A172 (cell line): ENCODE measurements at places on chromosomes 1 and 21.

DNA sequence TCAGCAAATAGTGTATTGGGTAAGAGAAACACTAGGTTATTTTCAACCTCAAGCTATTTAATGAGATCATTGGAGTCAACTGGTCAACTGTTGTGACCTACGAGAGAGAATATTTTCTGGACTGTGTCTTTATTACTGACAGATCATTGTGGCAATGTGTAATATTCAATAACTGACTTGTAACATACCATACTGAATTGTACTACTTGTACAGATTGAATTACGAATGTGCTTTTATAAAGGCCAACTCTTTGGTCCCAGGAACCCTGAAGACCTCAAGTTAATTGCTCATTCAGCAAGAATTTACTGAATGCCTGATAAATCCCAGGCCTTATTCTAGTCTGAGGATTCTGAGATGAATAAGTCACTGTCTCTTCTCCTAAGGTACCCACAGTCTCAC is 56.1 kb upstream of the CAMK1G start:
- no peak for DNase-seq

DNA sequence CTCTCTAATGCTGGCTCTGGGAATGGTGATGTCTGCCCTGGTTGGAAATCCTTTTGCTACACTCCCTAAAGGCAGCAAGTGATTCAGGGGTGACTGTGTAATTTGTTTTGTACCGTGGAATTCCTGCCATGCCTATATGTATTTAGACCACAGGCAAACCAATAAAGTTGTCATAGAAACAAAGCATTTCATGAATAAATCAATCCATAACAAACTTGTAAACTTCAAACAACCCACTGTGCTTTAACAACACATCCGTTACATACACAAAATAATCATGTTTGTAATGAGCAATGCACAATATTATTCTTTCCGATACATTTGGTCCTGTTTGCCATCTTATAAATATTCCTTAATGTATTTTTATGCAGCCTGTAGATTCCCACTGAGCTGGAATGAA is 330.3 kb upstream of the SNX7 start:
- DNase-seq: no peak

DNA sequence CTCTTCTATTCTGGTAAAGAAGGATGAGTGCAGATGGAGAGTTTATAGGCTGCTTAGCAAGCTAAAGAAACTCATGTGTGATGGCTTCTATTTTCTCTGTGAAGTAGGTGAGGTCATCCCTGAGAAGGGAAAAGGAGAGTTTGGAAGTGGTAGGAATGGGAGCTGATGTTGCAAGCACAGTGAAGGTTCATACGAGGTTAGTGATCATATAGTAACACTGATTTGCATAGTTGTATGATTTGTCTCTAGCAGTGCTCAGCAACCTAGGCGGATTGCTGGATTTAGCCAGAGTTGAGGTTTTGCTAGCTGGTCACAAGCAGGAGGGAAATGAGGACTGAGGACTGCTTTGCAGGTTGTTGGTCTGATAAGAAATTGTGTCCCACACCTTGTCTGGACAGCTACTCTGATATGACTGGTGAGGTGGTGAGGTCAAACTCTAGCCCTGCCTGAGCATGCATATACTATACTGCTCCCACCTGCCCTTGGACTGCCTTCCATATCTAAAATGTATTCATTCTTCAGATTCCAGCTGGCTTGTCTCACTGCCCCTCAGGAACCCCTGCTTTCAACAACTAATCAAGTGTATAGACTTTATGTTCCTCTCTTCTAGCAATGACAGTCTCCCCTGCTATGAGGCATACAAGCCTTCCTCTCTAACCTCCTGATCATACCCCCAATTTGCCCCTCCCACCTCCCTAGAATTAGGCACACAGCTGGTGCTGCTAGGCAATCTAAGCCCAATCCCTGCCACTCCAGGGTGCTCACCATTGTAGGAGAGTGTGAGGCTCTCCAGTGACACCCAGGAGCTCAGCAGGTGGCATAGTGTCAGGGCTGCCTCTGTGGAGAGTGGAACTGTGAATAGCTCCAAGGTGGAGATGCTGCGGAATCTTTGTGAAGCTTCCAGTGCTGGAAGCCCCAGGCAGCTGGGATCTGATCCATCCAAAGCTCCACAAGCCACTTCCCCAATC is 18.5 kb downstream of the LRRC41 start:
- no peak for DNase-seq

GRCh38 chr1:210364479-210364878 is 35.8 kb downstream of the HHAT start:
- DNase-seq: no peak

GRCh38 chr1:44698138-44698537 is 23.6 kb downstream of the ARMH1 start:
- no peak for DNase-seq

DNA sequence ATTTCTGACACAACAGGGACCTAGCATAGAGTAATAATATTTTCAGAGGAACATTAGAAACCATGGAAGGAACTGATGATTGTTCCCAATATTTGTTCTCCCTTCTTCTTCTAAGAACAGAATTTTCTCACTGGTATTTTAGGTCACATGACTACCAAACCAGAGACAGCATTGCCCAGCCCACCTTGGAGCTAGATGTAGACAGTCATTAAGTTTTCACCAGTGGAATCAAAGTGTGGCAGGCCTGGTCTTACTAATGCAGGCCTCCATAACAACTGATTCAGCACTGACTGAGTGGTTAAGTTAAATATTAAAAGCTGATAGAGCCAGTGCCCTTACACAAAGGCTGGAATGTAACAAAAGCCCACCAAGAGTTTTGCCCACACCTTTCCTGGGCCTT is 244.4 kb downstream of the ZNF648 start:
- DNase-seq: no peak

GRCh38 chr1:192550922-192551534 is 24.5 kb upstream of the RGS1 start:
- DNase-seq: peak; percentile 85

DNA sequence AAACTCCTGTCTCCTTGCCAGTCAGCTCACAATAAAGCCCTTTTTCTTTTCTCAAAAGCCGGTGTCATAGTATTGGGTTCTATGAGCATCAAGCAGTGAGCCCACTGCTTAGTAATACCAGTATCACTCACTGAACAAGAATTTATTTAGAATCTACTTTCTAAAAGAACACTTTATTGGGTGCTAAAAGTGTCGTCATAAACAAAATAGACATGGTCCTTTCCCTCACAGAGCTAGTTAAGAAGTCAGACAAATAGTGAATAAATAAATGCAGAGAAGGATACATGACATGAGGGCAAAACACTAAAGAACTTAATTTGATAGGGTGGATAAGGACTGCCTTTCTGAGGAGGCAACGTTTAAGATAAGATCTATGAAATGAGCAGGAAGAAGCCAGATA is 32.2 kb downstream of the EVI5 start:
- peak; percentile 11 for DNase-seq

- DNase-seq: no peak
Observed at GRCh38 chr1:150508982-150509381, 1.1 kb downstream of the ECM1 start.

DNA sequence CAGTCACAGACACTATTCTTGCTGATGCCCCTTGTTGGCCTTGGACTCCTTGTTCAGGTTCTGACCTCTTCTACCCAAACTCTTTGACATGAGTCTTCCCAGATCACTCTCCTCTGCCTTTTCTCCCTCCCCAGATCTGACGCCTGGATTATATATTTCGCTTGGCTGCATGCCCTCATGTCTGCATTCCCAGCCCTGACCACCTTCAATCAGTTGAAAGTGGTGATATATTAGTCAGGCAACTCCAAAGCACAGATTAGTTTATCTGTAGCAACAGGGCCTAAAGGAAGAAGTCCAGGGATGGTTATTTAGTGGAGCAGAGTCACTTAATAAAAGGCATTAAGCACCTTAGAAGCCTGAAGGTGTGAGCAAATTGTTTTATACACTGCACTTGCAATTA is 110.0 kb upstream of the GUCA2B start:
- DNase-seq: no peak

DNA sequence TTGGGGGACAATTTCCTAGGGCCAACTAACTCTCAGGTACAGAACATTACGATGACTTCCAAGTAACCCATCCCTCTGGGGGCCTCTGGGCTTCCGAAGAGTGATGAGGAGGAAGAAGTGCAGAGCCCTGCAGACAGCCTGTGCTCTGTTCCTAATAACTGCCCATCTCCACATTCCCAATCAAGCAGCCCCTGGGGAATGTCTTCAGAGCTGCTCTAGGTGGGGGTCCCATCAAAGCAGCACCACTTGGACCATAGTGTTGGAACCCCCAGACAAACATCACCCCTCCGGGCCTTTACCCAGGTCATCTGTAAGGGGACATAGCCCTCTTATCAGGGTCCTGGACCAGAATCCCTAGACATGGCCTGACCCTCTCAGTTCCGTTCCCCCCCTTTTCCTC is 357.3 kb downstream of the NPHP4 start:
- no peak for DNase-seq

- DNase-seq: no peak
Observed at GRCh38 chr1:34851431-34852105, 8.0 kb downstream of the SMIM12 start.

- no peak for DNase-seq
Observed at GRCh38 chr1:63675420-63675931, 82.3 kb downstream of the PGM1 start.

GRCh38 chr1:181126289-181126688 is 37.8 kb downstream of the IER5 start:
- DNase-seq: no peak

DNA sequence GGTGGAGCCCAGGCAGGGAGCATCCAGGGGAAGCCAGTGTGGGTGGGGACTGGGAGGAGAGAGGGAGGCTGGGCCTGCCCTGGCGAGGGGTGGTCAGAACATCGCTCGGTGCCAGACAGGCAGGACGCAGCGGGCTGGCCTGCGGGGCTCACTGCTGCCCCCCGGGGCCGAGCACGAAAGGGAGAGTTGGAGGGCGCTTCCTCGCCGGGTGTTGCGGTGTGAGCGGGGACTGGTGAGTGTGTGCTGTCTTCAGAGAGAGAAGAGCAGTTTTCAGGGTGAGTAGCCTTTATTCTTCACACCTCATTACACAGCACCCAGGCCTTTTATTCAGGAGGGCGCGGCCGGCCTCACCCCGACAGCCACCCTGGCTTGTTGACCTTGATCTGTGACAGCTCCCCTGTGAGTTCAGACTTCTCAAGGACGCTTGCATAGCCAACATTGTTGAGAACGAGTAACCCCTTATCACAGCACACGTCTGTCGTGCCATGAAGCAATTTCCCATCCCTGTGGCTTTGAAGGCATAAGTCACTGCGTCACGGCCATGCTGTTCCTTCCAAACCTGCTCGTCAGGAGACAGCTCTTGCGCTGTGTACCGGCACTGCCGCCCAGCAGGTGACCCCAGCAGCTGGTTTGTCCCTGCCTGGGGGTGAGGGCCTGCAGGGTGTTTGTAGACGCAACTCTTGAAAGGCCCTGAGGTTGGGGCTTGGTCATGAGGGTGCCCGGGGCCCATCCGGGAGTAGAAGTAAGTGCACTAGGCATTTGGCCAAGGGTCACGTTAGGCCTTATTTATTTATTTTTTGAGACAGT is 54.6 kb downstream of the PRKCZ start:
- DNase-seq: no peak

DNA sequence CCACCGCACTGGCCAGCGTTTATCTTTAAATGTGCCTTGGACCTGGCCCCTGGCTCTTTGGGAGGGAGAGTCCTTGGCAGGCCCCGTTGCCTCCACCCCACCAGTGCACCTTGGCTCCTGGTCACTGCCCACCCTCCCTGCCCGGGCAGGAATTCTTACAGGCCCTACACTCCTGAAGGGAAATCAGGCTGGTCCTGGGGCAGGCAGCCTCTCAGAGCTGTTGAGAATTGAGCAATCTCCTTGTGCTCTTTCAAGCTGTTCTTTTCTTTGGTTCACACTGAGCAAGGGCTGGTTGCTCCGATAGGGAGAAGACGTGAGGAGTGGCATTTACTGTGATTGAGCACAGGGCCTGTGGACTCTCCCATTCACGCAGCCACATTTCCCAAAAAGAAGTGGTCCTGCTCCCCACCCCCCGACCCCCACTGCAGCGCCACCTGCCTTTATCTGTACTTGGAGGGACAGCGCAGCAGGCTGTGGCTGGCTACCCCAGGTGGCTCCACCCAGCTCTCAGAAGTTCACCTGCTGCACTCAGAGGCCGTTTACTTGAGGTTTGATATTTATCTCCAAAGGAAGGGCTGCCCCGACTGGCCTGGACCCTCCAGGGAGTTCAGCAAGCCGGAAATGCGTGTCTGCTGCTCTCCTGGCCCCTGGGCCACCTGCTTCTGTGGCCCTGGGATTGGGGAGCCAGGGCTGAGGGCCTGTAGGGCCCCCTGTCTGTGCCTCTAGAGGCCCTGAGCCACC is 47.8 kb downstream of the SKI start:
- DNase-seq: no peak

GRCh38 chr1:48242141-48242736 is 19.7 kb downstream of the SLC5A9 start:
- no peak for DNase-seq

- no peak for DNase-seq
Observed at GRCh38 chr1:169648709-169649108, 18.8 kb upstream of the SELP start.

DNA sequence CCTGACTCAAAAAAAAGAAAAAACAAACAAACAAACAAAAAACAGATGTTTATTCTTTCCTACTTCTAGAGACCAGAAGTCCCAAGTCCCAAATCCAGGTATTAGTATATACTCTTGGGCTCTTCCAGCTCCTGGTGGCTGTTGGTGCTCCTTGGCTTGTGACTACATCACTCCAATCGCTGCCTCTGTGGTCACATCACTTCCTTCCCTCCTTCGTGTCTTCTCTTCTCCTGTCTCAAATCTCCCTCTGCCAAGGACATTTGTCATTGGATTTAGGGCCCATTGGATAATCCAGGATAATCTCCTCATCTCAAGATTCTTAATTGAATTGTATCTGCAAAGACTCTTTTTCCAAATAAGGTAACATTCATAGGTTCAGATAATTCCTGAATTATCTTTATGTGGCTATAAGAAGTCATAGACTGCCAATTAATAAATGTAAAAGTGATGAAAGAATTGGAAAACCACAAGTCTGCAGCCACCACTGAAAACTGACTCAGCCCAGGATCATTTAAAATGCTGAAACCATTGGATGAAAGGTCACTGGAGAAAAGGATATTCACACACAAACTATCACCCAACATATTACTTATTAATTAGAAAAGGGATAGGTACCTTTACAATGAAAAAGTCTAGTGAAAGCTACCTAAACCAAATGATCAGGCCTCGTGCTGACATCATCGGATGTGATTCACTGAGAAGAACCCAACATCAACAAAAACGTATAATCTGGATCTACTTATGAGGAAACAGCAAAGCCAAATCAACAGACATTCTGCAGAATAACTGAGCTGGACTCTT is 67.1 kb downstream of the ZNF281 start:
- DNase-seq: no peak
